D721Med (cell line): ENCODE measurements at places on chromosomes 6 and 20.

DNA sequence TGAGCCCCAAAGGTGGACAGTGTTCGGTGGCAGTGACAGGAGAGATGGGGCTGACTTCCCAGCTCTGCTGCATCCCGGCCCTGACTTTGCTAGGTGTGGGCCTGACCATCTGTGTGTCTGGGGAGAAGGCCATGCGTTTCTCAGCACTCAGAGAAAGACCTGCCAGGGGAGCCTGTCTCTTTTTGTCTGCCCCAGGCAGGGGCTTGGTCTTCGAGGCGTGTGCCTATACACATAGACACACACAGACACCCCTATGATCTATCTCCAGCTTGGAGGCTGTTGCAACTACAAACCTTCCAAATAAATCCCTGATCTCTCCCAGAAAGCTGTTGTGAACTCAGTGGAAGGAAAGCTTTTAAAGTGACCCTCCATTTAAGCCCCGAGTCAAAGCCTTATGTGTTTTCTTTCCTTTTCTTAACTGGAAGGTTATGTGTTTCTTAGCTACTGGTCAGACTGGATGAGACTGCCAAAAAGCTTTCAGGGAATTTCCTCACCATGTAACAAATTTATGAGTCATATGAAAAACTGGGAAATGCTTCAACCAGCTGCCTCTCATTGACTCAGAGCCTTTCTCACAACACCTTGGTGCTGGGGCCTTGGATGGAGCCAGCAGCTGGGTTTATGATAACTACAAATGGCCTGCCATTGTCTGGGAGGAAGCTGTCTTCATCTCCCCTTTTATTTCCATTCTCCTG is 102.6 kb downstream of the CDC5L start:
- no peak for DNase-seq

GRCh38 chr6:61869632-61870400 is 416.2 kb downstream of the KHDRBS2 start:
- DNase-seq: no peak

DNA sequence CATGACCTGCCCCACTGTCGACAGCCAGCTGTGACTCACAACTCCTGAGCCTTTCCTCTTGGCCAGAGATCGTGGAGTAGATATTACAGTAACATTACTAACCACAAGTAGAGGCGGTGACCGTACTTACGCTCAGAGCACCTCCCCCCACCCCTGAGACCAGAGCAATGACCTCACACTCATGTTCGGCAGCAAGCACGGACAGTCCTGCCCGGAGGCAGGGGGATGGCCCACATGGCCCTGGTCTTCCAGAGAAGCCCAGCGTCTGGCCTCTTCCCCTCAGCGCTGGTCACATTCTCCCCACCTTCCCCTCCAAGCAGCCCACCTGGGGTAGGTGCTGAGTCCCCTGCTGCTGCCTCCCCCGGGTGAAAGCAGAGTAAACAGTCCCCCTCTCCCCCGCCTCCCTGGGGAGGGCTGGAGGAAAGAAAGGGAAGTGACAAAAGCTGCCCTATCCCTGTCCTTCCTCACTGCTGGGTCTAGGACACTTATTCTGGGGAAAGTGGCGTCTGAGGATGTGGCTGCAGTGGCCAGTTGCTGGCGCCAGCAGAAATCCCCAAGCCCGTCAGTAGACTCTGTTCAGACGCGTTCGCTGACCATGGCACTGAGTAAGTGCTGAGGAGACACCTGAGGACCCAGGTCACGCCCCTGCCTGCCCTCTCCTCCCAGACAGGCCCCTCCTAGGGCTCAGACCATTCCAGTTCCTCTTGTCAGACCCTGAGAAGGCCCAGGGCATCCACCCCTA is 68.5 kb downstream of the MRPL14 start:
- DNase-seq: no peak

GRCh38 chr20:64188682-64189529 is 24.7 kb downstream of the MYT1 start:
- DNase-seq: peak; percentile 87

GRCh38 chr20:18645851-18646250 is 58.0 kb downstream of the DTD1 start:
- DNase-seq: no peak

- no peak for DNase-seq
These were observed 21.2 kb downstream of the THEMIS start for GRCh38 chr6:127879685-127880084.

DNA sequence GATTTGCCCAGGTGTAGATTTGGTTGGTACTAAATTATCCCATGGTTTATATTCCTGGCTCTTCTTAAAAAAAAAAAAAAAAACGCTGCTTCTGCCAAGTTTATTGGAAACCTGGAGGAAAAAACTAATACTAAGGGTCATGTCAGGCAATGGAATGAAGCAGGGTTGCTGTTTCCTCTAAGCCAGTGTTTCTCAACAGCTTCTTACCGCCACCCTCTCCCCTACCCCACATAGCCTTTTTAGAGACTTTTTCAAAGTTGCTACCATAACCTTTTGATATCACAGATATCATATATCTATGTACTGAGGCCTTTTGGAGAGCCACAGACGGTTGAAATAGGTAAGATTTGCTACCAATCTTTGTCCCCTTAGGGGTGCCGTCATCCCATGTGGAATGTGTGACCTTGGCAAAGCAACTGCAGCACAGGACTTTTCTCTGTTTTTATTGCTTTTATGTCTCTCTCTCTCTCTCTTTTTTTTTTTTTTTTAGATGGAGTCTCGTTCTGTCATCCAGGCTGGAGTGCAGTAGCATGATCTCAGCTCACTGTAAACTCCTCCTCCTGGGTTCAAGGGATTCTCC is 35.0 kb downstream of the SYTL3 start:
- no peak for DNase-seq

- DNase-seq: no peak
These were observed 4.2 kb downstream of the SRSF3 start for GRCh38 chr6:36598326-36598725.

DNA sequence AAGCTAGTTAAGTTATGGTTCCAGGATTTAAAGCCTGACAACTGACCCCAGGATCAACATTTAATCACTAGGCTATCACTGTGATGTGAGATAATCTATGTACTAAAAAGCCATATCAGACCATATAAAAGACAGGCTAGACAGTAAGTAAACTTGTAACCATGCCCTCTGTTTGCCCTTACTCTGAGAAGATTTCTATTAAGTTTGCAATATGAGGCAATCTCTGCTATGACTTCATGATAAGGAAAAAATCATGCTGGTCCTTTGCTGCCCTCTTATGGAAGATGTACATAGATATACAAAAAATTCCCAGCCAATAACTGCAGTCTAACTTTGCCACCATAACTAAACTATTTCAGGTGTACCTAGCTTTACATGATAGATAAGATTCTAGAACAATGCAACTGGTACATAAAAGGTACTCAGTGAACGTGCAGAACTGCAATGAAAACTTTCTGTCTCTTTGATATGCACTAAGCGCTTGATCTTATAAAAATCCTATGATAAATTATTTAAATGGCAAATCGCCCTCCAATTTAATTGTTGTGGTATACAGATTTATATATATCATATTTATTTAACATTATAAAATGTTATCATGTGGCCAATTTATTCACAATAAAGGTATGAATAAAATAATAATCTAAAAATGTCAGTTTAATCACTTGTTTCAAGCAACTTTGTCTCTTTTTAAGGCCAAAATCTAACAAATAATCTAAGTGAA is 70.5 kb downstream of the FAM217A start:
- DNase-seq: no peak

DNA sequence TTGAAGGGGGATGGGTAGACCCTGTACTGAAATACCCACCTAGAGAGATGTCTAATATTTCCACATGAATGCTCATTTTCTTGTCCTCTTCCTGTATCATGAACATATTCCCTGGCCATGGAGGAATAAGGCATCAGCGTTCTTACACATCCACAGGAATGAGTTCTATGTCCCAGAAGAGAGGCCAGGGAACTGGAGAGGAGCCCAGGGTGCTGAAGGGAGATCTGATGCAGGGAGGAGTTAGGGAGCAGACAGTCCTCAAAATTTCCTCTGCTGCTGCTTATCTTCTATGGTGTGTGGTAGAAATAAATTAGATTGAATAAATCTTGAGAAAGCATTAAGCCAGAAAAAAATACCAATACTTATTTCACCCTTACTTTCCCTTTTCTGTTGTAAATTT is 295.0 kb downstream of the KCNQ5 start:
- no peak for DNase-seq

DNA sequence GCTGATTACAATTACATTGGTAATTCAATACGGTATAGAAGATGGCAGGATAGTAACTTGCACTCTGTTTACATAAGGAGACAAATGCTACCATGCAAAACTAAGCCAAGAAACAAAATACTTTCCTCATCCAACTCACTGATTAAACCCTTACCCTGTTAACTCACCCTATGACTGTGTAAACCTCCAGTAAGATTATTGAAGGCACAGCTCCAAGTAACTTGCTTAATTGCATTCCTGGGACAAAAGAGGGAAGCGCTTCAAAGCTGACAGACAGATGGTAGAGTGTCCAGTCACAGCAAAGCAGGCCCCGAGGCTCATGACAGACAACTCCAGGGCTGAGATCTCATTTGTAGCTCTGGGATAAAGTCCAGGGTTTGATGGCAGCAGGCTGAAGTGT is 6.9 kb upstream of the KIF16B start:
- no peak for DNase-seq

DNA sequence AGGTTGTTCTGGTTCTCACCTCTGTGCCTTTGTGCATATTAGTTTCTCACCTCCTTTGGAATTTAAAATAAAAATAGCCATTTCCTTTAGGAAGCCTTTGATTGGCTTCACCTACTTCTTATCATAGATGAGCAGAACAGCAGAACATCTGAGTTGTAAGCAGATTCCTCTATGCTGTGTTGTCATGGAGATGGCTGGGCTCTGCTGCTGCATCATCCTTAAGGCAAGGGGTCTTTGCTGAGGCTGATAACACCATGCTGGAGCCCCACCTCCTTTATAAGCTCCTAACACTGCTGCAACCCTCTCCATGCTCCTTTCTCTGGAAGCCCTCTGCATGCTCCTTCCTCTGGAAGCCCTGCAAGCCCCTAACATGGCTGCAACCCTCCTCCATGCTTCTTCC is 276.5 kb upstream of the TCF21 start:
- DNase-seq: no peak

- DNase-seq: no peak
These were observed 88.7 kb downstream of the THBS2 start for GRCh38 chr6:169164986-169165385.

- DNase-seq: no peak
These were observed 103.0 kb upstream of the RREB1 start for GRCh38 chr6:7004581-7005297.

GRCh38 chr6:97669191-97670031 is 386.4 kb upstream of the MMS22L start:
- no peak for DNase-seq

GRCh38 chr6:71481011-71481410 is 192.4 kb downstream of the OGFRL1 start:
- no peak for DNase-seq

GRCh38 chr6:149311293-149311692 is 6.2 kb upstream of the TAB2 start:
- DNase-seq: no peak

DNA sequence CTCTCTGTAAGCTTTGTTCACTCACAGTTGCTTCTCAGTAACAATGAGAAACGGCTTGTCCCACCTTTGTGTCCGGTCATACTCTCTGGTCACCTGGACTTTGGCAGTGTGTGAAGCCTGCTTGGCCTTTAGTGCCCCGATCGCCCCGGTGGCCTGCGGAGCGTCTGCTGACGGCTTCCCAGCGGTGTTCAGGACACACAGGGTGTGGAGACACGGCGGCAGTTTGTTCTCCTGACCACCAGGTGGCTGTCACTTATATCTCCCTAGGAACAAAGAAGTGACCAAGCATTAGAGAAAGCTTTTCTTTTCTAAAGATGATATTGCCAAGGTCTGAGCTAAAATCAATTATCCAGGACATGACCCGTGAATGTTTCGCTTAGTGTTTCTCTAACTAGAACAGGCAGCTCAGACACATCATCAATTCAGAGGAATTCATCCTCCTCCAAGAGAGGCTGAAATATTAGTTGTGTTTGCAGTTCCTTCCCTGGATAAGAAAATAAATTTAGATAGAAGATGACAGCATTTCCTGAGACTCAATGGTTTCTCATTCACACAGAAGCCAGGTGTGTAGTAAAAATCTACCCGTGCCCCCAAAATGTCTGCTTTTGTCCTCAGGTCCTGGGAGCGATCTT is 167.4 kb upstream of the THBS2 start:
- no peak for DNase-seq

GRCh38 chr20:40446888-40447287 is 242.1 kb downstream of the MAFB start:
- DNase-seq: no peak

- no peak for DNase-seq
These were observed 77.3 kb downstream of the SLC22A23 start for GRCh38 chr6:3379482-3380060.

GRCh38 chr6:133959667-133960368 is 6.8 kb downstream of the TBPL1 start:
- peak; percentile 17 for DNase-seq

- no peak for DNase-seq
These were observed 80.6 kb upstream of the PREP start for GRCh38 chr6:105483492-105483891.

DNA sequence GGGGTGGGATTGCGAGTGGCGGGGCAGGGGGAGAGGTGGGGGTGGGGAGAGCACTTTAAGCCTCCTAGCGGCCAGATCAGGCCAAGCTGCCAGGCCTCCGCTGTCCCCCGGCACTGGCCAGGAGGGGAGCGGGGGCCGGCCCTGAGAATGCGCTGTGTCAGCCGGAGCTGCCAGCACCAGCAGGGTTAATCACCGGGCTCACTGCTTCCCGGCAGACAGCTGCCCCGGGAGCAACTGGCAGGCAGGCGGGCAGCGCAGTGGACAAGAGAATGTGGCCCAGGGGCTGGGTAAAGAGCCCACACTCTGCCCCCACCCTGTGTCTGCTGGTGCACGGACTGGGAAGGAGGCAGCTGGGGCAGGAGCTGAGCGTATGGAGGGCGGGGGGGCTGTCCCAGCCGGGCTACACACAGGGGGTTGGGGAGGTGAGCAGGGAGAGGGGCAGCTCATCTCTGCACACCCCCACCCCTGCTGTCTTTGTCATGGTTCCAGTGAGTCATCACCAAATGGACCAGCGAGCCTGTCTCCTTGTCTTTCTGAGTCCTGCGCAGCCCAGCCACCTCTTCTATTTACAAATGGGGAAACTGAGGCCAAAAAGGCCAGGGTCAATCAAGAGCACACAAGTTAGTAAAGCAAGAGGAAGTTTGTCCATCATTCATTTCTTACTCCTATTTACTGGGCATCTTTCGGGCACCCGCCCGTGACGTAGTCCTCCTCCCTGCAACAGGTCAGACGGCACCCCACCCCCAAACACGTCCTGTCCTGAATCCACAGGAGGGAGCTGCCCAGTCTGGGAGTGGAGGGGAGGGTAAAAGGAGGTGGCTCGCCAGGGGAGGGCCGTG is 2.1 kb upstream of the LAMA5 start:
- no peak for DNase-seq

- DNase-seq: no peak
These were observed 915.1 kb upstream of the MAP3K7 start for GRCh38 chr6:91501930-91502329.

- DNase-seq: no peak
These were observed 41.8 kb downstream of the RBM38 start for GRCh38 chr20:57432862-57433491.

DNA sequence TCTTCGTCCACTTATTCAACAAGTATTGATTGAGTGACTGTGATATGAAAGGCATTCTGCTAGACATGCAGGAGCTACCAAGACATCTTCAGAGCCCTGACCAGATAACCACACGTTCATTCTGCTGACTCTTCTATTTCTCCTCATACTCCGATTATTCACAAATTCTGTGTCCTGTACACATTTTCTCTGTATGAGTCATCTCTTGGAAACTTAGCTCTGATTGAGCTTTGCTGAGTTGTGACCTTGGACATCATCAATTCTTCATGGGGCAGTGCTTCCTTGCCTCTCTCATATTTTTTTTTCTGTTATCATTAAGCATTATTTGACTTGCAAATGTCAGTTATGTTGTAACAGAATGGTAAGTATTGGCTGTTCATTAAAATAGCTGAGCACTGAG is 351.6 kb upstream of the CNR1 start:
- no peak for DNase-seq
